ENCODE measurements at places on chromosomes 1 and 21.

GRCh38 chr1:158126425-158126824 is 54.3 kb upstream of the CD1D start:
- no peak for DNase-seq

- DNase-seq, result no peak
Observed at GRCh38 chr1:43834280-43835081, 99.1 kb upstream of the ARTN start.

- DNase-seq, result no peak
Observed at GRCh38 chr1:31580891-31581603, 4.7 kb downstream of the TINAGL1 start.

DNA sequence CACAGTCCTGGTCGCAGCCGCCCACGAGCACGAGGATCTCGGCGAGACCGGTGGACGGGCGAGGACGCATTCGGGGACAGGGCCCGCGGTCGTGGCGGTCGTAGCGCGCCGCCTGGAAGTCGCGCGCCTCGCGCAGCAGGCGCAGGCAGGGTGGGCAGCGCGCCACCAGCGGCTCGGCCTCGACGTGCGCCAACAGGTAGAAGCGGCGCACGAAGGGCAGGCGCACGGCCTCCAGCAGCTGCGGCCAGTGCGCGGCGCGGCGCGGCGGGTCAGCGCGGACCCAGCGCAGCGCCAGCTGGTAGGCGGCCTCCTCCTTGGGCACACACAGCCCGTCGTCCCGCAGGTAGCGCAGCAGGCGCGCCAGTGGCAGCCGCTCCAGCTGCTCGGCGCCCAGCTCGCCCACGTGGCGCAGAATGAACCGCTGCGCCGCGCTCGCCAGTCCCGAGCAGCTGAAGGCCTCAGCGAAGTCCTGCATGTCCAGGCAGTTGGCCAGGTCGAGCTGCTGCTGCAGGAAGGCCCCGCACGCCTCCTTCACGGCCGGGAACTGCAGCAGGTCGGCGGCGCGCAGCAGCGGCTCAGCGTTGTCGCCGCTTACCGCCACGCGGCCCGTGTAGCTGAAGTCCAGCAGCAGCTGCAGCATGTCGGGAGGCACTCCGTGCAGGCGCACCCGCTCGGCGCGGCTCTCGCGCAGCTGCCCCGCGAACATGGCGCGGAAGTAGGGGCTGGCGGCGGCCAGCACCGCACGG is 573 bp downstream of the KLHL21 start:
- DNase-seq, result peak; percentile 35

DNA sequence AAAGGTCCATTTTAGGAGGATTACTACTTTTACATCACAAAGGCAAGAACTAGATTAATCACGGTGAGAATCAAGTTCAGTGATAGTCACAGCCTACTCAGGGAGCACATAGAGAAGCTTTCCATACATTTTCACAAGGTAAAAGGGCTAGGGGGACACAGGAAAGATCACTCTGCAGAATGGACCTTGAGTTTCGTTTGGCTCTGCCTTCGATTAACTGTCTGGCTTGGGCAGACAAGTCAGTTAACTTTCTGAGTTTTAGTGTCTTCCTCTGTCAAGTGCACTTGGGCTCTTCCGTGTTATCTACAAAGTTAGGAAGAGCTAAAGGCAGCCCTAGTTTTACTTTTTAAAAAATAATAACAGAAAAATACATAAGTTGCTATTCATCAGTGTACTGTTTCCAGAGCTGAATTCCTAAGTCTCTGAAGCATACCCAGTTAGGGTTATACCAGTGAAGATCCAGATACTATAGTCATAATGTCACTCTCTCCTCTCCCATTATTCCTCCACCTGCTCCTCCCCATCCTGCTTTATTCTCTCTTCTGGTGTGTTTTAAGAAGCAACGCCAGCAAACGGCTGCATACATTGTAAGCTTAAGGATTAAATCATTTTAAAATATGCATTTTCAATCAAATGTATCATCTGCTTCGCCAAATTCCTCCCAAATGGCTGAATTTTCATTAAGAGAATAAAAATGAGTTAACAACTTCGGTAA is 1.7 kb downstream of the CEP170 start:
- no peak for DNase-seq

DNA sequence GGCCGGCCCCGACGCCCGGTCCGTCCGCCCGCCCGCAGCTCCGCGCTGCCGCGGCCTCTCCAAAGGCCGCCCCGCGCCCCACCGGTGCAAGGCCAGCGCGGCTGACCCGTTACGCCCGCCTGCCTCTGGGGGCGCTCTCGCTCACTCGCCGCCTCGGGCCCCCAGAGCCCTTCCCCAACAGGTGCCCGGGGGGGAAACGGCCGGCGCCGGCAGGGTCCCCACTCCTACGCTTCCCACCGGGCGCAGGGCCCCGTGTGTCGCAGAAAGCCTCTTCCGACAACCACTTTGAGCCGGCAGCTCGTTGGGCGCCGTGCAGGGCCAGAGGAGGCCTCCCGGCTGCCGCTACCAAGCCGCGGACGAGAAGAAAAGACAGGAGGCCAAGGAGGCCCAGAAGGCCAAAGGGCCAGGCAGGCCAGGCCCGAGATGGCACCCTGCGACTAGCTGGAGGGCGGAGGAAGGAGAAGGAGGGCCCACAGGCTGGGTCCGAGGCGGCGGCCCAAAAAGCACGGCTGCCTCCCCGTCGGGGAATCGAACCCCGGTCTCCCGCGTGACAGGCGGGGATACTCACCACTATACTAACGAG is 64.9 kb upstream of the FCGR2A start:
- peak; percentile 62 for DNase-seq
